Myocyte (in vitro differentiated cells): ENCODE measurements at places on chromosomes 3 and 15. TPM values are rescaled to one million over a fixed set of nuclear protein-coding genes. Genes with fewer than 3 reads are reported as not detected.
A peak's percentile ranks its signal among the peaks of the same experiment; 100 is the strongest.

DNA sequence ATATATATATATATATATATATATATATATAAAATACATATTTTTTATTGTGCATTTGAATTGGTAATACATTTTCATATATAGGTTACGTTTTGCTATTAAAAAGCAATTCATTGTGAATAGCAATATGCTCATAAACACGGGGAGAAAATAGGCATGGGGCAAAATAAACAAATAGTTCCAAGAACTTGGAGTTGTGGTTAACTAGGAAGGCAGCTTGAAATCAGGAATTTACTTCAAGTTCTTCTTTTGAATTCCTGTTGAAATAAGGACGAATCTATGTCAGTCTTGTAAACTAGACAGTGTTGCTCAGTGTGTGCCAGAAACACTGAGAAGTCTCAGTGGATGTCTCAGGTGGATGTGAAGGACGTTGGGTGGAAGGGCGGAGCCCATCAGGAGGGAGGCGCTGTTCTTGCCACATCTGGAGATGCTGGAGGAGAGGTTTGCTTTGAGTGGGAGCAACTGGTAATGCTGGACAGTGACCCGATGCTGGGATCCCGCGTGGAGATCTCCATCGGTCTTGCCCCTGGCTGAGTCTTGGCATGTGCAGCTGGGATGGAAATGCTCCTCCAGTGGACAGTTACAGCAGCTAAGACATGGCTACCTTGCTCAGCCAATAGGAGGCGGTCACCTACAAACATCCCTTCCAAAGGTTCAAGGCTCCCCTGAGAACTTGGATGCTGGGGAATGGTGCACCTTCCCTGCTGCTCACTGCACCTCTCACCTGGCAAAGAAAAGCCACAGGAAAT is 2.5 kb downstream of the IL16 start:
- no peak for DNase-seq

DNA sequence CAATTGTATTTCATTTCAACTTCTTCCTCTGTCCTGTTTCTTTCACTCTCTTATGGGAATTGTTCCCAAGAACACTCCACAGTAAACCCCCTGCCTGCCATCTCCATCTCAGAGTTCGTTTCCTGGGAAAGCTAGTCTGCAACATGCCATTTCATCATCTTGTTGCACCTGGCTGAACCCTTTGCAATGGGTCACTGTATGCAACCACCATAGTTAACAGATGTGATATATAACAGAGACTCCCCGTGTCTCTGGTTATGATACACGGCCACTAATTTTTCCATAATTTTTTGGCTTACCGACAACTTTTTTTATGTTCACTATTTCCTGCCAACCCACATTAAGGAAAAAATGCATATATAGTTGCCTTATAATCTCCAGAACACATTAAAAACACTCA is 95.5 kb downstream of the CHST2 start:
- DNase-seq = no peak

GRCh38 chr3:82132210-82133069 is 371.0 kb upstream of the GBE1 start:
- DNase-seq = no peak

DNA sequence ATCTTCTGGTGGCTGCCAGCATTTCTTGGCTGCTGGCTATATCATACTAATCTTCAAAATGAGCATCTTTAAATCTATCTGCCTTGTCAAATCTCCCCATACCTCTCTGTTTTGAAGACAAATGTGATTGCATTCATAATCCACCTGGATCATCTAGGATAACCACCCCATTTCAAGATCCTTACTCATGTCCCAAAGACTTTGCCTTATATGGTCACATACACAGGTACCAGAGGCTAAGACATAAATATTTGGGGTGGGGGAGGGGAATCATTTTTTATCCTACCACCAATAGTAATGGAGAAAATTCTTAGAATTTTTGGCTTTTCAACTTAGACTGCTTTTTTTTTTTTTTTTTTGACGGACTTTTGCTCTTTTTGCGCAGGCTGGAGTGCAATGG is 970.8 kb downstream of the PLOD2 start:
- DNase-seq = no peak

DNA sequence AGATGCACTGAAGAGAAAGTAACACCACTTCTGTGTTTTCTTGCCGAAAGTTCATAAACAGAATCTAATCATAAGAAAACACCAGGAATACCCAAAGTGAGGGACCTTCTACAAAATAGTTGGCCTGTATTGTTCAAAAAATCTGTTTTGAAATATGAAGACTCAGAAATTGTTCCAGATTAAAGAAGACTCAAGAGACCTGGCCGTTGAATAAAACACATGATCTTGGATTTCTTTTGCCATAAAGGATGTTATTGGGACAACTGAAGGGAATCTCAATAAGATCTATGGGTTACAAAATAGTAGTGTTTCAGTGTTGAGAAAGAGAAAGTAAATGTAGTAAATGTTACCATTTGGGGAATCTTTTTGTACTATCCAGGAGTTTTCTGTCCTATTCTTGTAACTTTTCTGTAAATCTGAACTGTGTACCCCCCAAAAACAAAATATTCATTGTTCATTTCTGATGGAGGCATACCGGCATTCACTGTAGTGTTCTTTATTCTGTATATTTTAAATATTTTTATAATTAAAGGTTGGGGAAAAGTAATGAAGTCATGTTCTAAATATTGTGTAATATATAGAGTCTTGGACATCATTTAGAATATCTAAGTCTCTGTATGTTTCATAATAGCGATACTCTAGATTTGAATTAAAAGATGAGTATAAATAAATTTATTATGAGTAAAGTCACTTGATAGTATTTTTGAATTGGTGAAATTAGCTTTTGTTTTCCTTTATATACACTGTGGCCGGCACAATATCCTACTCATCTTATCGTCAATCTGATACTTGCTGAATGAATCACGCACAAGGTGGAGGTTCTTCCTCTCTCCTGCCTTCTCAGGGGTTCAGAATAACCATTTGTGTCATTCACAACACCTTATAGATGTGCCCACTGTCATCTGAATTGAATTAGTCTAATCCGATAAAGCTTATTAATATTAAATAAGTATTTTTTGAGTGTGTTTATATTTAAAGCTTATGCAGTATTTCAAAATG is 66.7 kb downstream of the TRAK1 start:
- no peak for DNase-seq

- DNase-seq = no peak
Observed at GRCh38 chr3:176359211-176359610, 838.1 kb downstream of the TBL1XR1 start.

- DNase-seq = no peak
Observed at GRCh38 chr15:70936326-70936725, 43.7 kb downstream of the LRRC49 start.

DNA sequence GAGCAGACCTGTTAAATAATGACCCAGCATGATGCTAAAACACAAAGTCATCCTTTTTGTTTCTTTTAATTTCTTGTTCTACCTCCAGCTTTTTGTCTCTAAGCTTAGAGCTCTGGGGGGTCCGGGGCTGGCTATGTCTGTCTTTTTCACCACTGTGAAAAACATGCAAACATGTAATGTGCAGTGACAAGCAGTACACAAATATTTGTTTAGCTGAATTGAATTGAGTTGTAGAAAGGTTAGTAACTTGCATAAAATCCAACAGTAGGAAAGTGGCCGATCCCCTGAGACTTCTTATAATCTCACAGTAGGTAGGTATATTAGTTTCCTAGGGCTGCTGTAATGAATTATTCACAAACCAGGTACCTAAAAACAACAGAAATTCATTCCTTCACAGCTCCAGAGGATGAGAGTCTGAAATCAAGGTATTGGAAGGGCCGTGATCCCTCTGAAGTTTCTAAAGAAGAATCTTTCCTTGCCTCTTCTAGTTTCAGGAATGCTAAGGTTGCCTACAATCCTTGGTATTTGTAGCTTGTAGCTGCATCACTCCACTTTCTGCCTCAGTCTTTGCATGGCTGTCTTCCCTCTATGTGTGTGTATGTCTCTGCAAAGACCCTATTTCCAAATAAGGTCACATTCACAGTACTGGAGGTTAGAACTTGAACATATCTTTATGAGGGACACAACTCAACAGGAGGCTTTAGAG is 32.7 kb downstream of the ARL14 start:
- no peak for DNase-seq

GRCh38 chr3:163878396-163878795 is 1199.9 kb downstream of the SI start:
- no peak for DNase-seq

GRCh38 chr3:142278451-142278850 is 53.1 kb upstream of the GK5 start:
- DNase-seq = no peak

The GNAT1 gene
- 1.9 and 4.4 TPM in 2 replicates for total RNA-seq

The AADACL2 gene
- total RNA-seq = not detected in 2 replicates

- DNase-seq = no peak
Observed at GRCh38 chr15:89177116-89177515, 44.3 kb downstream of the RLBP1 start.

GRCh38 chr3:42651248-42652091 is 2.0 kb upstream of the ZBTB47 start:
- peak; percentile 55 for DNase-seq

The PYGO1 gene
- total RNA-seq = 13.9 and 15.2 TPM in 2 replicates

The SELENOK gene
- total RNA-seq = 37.1 and 70.8 TPM in 2 replicates

DNA sequence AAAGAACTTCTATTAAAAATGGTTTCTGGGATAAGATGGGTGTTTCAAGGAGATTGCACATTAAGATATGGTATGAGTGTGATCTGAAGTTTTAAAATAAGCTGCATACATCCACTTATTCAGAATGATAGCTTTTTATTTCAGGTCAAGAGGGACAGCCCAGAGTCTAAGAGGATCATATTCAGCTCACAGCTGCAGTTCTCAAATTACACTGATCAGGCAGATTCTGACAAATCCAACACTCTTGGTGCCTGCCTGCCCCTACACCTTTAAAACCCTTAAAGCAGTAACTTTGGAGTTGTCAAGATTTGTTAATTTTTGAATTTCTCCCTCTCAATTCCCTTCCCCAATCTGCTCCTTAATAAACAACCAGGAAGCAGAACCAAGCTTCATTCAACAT is 9.1 kb upstream of the TMEM87A start:
- peak; percentile 53 for DNase-seq

The CD96 gene
- 0.08 TPM in 1 of 2 replicates, not detected in the other for total RNA-seq

The FOXB1 gene
- not detected in 2 replicates for total RNA-seq

The SCN11A gene
- not detected in 2 replicates for total RNA-seq

The UBA7 gene
- 24.8 and 28.3 TPM in 2 replicates for total RNA-seq

DNA sequence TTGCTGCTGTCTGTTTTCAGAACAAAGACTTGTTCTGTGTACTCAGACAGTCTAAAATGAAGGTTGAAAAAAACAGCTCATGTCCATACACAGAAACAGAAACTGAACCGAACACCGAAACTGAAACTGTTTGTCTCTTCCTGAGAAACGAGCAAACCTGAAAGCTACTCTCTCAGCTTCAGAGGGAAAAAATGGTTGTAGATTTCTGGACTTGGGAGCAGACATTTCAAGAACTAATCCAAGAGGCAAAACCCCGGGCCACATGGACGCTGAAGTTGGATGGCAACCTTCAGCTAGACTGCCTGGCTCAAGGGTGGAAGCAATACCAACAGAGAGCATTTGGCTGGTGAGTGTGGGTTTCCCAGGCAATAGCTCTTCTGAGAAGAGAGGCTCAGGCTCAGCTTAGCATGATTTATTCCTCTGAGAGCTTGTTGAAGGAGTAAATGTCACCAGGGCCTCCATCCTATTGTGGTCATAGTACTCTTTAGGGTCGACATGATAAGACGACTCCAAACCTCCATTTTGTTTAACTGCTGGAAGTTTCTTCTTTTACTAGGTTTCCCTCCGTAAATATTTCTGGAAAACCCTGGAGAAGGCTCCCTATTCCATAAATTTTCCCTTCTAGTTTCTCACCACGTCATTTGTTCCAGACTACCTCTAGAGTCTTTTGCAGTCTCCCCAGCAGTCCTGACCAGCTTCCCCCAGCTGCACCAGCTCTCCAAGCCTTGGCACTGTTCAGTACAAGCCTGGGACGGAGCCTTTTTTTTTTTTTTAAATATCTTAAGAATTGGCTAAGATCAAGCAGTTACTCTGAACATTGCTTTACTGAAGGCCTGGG is at the start of gene RTP4:
RTP4 (plus strand) TSS at position 135 of the 838 bp plus-strand sequence; CDS start at position 192, 57 bp downstream.
- DNase-seq = peak; percentile 8

The PDIA3 gene
- total RNA-seq = 126 and 204 TPM in 2 replicates

GRCh38 chr3:60650171-60650570 is 601.1 kb downstream of the FHIT start:
- no peak for DNase-seq

DNA sequence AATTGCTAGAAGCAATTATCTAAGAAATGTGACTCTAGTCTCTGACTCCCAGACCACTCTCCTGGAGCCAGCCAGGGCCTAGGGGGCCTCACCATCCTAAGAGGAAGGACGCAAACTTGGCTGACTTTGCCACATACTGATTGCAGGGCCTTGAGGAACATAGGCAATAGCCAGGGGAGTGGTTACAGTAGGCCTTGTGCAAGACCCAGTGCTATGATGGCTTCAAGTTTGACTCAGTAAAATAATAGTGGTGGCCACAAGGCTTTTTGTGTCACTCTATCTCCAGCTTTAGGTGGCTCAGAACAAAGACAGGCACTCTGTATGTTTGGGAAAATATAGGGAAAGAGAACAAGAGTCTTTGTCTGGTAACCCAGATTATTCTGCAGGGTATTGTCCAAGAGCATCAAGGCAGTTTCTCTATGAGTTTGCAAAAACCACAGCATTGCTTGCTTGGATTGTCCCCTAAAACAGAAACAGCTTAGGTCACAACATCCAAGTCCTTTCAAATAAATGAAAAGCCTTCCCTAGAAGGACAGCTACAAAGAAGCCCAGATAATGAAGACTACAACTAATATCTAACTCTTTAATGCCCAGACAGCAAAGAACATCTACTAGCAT is 631.5 kb downstream of the PYDC2 start:
- no peak for DNase-seq

The CHL1 gene
- under 0.01 TPM in 1 of 2 replicates, not detected in the other for total RNA-seq

- DNase-seq = no peak
Observed at GRCh38 chr15:32104061-32104995, 74.0 kb downstream of the CHRNA7 start.
